ENCODE measurements at places on chromosomes 1 and 21.
A peak's percentile ranks its signal among the peaks of the same experiment; 100 is the strongest.

DNA sequence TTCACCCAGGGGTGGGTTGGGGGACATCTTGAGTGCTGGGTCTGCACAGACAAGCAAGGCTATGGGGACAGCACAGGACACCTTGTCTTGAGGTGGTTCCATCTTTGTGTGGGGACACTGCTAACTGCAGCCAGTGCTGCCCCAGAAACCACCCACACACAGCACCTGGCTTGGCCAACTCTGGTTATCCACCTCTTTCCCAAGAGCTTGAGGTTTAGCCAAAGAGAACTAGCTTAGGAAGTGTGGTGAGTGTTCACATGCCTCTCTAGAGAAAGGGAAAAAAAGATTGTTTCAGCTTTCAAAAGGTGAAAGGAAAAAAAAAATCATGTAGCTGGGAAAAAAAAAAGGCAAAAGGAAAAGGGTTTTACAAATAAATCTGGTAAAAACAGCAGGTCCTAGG, 32.4 kb downstream of the BCAR3 start:
- no peak for DNase-seq

DNA sequence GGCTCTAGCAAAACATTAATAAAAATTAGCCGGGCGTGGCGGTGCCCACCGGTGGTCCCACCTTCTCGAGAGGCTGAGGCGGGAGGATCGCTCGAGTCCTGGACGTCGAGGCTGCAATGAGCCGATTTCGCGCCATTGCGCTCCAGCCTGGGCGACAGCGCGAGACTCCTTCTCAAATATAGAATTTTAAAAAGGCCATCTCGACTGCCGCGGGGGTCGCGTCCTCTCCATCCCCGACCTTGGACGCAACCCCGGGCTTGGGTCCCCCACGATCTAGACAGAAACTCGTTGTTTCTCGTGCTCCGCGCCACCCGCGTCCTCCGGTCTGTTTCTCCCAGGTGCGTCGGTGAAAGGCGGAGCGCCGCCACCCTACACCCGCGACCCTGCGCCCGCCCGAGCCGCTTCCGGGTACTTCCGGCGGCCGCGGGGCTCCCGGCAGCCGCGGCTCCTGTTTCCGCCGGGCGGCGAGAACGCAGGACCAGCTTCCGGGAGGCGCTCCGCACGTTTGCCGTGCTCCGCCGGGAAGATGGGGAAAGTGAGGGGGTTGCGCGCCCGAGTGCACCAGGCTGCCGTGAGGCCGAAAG, at the start of gene SLX9:
TSS of gene SLX9 (plus strand) at position 498 of the 584 bp plus-strand sequence. CDS start at position 527, 29 bp downstream.
- DNase-seq: peak; percentile 83

GRCh38 chr1:112840631-112841624, 115.1 kb downstream of the SLC16A1 start:
- peak; percentile 48 for DNase-seq

DNA sequence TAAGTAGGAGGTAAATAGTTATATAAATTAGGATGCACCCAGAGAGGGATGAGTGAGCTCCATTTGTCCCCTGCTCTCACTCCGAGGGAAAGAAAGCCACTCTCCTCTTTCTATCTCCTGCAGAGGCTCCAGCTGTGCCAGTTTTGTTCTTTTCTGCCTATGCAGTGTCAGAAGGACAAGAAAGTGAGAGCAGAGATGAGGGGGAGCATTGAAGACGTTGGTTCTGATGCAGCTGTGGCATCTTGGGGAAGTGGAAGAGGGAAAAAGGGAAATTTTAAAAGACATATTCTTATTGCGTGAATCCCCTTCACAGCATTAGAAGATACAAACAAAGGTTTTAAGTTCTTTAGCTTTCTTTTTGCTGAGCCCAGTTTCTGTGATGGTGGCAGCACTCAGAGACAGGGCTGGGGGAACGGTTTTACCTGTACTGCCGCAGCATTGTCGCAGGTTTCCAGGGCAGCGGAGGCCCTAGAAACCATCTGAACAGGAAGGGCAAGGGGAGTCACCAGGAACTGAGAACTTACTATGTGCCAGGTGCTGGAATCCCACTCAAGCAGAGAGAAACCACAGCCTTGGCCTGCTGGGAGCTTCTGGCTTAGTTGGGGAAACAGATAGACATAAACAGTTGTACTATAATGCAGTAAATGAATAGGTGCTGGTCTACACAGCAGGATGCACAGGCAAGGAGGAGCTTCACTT, 44.9 kb upstream of the USP24 start:
- DNase-seq: no peak

DNA sequence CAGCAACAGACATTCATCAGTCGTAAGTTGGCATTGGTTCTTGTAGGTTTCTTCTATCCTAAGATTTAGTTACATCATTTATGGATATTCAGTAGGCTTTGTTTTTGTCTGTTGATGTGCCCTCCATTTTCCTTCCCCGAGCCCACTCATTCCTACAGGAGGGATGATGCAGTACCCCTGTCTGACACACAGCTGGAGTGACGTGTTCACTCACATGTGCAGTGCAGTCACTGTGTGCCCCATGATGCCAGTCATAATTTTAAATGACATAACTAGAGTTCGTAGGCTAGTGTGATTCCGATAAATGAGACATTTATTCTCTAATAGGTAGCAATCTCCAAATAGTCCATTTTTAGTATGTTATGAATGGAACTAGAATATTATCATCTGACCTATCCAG, 438.4 kb downstream of the DSCAM start:
- DNase-seq: no peak

DNA sequence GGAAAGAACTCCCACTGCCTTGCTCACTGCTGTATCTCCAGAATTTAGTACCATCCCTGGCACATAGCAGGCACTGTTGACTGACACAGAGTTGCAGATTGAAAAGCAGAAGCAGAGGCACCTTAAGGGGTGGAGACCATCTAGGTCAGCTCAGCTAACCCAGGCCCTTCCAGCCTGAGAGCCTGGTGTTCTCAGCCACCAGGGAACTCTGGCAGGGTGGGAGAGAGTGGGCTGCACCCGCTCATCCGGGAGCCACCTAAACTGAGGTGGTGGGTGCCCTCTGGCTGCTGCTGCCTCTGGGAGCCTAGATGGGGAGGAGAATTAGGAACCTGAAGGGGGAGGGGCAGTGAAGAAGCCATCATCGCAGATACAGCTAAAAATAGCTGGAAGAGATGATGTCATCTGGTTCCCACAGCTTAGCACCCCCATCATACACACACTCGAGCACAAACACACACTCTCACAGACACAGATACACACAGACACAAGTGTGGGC, 1.5 kb upstream of the TSPAN1 start:
- no peak for DNase-seq

- DNase-seq: no peak
Measured at GRCh38 chr1:23554127-23554480, 5.2 kb downstream of the ID3 start.

DNA sequence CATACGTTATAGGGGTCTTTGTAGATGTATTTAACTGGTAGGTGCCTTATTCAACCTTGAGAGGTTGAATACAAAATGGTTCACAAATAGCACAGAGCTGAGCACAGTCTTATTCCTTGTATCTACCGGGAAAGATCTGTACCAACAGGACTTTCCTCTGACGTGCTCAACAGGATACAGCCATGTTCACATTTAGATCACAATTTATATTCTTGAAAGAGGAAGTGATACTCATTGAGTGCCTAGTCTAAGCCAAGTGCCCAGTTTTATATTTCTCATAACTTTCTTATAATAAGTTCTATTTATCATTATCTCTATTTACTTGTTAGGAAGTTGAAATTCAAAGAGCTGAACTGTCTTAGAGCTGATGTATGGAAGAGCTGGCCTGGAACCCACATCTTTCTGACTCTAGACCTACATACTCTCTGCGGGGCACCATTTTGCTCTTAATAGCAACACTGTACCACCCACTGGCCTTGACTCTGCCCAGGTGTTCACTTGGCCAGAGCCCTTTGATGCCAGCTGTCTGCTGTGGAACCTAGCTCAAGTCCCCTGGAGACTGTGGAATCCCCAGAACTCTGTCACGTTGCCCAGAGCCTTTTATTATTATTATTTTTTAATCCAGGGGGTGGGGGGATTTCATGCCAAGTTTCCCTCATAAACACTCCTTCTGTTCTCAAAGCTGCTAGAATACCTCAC, 156.2 kb downstream of the TPR start:
- DNase-seq: no peak

DNA sequence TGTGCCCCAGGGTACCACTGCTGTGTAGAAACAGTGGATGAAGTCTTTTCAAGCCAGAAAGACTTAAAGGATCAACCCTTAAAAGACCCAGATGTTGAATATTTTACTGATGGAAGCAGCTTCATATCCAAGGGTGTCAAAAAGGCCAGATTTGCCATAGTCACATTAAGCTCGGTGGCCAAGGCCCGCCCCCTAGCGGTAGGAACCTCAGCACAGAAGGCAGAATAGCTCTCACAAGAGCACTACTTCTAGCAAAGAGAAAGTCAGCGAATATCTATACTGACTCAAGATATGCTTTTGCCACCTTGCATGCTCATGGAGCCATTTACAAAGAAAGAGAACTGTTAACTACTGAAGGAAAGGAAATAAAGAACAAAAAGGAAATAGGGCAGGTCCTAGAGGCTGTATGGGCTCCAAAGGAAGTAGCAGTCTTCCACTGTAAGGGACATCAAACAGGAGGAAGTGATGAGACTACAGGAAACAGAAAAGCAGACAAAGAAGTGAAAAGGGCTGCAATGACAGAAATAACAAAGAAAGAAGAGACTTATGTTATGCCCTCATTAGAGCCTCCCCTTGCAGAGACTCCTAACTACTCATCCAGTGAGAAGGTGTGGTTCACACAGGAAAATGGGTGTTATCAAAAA, 90.5 kb downstream of the LIPI start:
- peak; percentile 6 for DNase-seq

- DNase-seq: peak; percentile 35
Measured at GRCh38 chr1:234871710-234872271, 256.8 kb downstream of the TOMM20 start.

DNA sequence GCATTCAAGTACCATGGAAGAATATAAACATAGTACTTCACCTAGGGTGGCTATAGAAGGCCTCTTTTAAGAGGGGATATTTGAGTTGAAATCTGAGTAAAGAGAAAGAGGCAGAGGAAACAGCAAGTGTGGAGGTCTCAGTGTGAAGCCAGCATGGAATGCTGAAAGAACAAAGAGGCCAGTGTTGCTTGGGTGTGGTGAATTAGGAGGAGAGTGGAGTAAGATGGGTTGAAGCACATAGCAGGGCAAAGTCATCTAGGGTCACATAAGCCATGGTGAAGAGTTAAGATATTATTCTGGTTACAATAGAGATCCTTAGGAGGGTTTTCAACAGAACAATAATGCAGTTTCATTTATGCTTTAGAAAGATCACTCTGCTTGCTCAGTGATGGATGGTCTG, 37.5 kb downstream of the C1orf141 start:
- DNase-seq: no peak

Measured in ELR (cell line).